NCI-H2171 (cell line): ENCODE measurements at places on chromosomes 7 and 10.

GRCh38 chr10:116870949-116871348, 21.6 kb downstream of the ENO4 start:
- DNase-seq = no peak

DNA sequence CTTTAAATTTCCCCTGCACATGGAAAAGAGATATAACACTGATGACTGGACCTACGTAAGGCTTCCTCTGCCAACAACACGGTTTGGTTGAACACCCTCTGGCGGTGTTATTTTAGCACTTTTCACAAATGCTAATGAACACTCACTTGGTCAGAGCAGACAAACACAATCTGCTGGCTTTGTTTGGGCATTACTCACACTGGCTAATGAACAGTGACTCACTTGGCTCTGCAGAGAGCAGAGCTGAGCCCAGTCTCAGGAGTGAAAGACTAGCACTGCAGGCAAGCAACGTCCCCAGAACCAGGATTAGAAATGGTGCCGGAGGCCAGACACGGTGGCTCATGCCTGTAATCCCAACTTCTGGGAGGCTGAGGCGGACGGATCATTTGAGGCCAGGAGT, 430.8 kb downstream of the PLXNA4 start:
- DNase-seq = no peak

DNA sequence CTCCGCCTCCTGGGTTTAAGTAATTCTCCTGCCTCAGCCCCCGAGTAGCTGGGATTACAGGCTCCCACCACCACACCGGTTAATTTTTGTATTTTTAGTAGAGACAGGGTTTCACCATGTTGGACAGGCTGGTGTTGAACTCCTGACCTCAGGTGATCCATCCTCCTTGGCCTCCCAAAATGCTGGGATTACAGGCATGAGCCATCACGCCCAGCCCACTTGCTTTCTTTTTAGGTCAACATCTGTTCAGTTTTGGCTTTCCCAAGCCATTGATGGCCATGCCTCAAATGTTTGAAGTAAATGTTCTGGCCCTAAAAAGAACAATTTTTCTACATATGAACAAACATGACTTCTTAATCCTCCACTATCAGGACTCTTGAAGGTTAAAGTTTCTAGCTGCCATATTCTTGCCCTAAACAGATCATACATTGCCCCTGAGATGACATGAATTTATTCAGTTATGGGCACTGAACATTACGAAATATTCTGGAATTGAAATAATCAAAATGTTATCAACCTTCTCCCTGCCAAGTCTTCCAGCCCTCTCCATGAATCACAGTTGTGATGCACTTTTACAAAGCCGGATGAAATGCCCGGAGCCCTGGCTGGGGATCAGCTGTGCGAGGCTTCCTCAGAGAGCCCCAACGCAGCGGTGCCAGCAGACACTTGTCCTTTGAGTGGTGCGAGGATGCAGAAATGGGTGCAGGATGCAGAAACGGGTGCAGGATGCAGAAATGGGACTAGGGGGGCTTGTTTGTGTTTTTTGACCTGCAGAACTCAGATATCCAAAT, 2.9 kb downstream of the MRLN start:
- DNase-seq = no peak

GRCh38 chr7:142482891-142483658, 225.2 kb upstream of the PRSS58 start:
- DNase-seq = no peak

DNA sequence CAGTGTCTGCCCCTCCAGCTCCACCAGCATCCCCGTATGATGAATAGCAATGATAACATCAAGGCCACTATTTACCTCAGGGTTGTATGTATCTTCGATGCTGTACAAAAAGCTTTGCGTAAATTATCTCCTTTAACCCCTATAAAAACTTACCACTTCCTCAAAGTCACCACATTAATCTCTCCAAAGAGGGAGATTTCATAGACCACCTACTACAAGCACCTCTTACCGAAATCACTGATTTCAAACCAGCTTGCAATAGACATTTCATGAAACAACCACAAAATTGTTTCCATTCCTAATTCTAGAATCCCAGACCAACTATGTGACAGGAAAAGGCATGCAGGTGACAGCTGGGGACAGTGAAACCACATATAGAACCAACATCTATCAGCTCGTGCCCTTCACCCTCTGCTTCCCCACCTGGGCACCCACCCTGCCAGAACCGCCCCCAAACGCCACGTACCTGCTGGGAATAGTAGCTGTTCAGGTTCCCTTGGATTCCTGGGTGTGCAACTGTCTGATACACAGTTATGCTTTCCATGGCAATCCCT, 20.1 kb upstream of the MMP21 start:
- no peak for DNase-seq

- no peak for DNase-seq
These were observed 1.1 kb upstream of the MKLN1 start for GRCh38 chr7:131326576-131326975.

DNA sequence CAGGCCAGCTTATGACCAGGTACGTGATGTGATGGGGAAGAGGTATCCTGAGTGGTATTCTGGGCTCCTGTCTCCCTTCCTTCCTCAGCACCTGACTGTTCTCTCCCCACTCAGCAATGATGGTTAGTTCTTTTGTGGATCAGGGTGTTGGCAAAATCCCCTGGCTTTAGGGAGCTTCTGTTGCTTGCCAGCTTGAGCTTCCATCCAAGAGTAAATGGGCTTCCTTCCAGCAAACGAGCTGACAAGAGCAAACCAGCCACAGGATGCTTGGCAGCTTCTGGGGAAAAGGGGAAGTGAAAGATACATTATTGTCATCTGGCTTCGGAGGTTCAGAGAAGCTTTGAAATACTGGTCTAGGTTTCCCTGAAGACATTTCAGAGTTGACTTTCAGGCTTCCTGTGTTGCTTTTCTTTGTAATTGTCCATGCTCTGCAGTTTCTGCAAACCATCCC, 5.2 kb downstream of the DUSP5 start:
- no peak for DNase-seq

- no peak for DNase-seq
These were observed 71.5 kb downstream of the XPNPEP1 start for GRCh38 chr10:109851616-109852474.

GRCh38 chr10:14325325-14325955, 5.3 kb downstream of the FRMD4A start:
- no peak for DNase-seq

- DNase-seq = peak; percentile 12
These were observed 554.0 kb downstream of the MDFIC start for GRCh38 chr7:115475761-115476385.

GRCh38 chr10:6400821-6401465, 179.1 kb downstream of the PRKCQ start:
- DNase-seq = no peak

- no peak for DNase-seq
These were observed 34.6 kb upstream of the LRRC4 start for GRCh38 chr7:128065872-128066271.

- DNase-seq = no peak
These were observed 4.6 kb upstream of the ZNF425 start for GRCh38 chr7:149130572-149131198.

- no peak for DNase-seq
These were observed 55.1 kb upstream of the AASS start for GRCh38 chr7:122199171-122199570.

DNA sequence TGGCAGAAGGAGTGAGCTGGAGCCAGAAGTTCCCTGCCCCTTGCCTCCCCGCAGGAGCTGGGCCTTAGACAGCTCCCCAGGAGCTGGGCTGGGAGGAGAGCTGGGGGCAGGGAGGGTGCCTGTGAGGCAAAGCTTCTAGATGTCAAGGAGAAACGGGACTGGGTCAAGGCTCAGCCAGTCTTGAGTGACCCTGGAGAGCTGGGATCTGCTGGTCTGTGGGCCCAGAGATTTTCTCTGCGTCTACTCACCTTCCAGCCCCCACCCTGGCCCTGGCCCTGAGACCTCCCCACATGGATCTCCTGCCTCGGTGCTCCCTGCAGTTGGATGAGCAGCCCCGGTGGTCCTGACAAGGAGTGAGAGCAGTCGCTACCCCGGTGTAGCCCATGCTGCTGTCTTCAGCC, 20.3 kb upstream of the SHH start:
- DNase-seq = no peak

GRCh38 chr10:76175533-76176165, 744.2 kb downstream of the LRMDA start:
- no peak for DNase-seq
